Stimulated activated CD4-positive, alpha-beta T cell treated with anti-CD3 and anti-CD28 coated beads, Interleukin-15, amount 100 ng/mL, for 1 hour (primary cell): ENCODE measurements at places on chromosomes 1 and 21.

DNA sequence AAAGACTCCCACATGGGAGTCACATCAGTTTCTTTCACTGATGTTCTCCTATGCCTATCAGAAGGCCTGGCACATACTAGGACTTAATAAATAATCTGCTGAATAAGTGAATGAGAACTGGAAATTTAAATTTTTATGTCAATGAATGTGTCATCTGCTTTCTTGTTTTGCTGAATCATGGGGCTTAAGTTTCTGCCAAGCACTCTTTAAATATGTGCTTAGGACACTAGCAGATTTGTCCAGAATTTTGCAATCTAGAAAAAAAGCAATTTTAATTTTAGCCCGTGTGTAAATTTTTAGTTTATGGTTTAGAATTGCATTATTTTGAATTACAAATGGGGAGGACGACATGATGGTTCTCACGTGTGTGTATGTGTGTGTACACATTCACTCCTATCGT is 803.1 kb downstream of the USP25 start:
- DNase-seq: no peak

DNA sequence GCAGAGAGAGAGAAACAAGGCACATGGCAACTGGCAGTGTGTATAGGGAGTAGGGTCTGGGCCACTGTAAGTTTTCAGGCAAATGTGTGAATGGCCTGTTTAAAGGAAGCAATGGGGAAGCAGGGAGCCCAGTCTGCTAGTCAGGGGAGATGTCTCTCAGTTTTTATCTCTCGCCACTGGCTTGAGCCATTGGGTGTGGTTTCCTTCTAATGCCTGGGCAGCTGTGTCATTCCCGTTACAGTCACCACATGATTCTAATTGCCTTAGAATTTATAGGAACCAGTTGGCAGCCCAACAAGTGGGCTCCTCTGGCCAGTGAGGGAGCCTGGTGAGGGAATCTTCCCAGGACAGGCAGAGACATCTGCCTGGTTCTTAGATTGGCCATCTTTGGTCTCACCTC is 182.4 kb downstream of the DISC1 start:
- no peak for DNase-seq

DNA sequence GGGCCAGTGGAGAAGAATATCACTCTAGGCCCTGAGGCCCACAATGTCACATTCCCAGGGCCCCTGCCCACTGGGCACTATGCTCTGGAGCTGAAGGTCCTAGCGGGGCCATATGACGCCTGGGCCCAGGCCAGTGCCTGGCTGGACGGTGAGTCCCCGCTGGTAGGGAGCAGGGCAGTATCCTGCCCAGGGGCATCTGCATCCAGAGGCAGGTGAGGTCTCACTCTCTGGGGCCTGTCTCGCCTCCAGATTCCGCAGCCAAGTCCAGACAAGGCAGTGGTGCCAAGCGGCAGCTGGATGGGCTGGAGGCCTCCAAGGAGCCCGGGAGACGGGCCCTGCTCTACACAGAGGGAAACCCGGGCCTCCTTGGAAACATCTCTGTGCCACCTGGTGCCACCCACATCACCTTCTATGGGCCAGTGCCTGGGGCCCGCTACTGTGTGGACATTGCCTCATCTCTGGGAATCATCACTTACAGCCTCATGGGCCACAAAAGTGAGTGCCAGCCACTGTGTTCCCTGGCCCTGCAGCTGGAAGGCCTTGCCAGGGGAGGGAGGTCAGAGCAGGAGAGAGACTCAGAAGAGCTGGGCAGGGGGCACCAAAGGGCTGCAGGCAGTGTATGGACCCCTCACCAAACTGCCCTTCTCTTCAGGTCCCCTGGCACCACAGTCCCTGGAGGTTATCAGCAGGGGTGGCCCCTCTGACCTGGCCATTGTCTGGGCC is 11.1 kb upstream of the PTPN7 start:
- no peak for DNase-seq

GRCh38 chr1:24928689-24929397 is 1.2 kb downstream of the RUNX3 start:
- DNase-seq: peak; percentile 36
